Activated CD4-positive, alpha-beta memory T cell treated with anti-CD3 and anti-CD28 coated beads, Interleukin-2, amount 10 ng/mL, durations not matched to agents 7 days and 5 days (primary cell): ENCODE measurements at places on chromosomes 16 and 17.

DNA sequence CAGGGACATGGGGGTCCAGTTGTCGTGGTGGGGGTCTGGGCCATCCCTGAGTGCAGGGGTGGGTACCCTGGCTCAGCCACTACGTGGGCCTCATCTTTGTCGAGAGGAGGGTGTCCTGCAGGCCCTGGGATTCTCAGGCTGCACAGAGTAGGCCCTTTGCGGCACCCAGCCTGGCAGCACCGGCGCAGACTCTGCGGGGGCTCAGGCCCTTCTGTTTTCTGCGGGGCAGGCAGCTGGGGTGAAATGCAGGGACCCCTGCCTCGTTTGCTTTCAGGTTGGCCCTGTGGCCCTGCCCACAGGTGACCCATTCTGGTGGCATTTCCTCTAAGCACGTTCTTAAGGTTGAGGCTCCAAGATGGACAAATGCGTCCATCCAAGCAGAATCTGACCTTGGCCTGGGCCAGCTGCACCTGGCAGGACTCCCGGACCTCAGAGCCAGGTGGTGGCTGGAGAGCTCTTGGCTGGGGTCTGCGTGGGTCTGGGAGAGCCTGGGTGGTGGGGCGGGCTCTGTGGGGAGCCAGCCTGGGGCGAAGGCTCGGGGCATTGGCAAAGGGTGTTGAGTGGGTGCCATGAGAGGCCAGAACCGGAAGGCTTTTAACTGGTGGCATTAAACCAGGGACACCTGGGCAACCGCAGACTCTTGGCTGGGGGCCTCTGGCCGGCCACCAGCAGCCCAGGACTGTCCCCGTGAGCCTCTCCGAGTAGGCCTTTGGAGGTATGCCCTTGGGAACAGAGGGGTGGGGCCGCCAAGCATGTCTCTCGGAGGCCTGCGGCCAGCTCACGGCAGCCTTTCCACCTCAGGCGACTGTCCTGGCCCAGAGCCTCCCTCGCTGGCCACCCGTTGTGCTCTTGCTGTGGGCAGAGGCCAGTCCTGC lies 16.9 kb downstream of the PRSS27 start:
- H3K36me3 ChIP-seq: peaks cover 13% of the 10 kb centered on the region
- no peak overlapping the region for H3K27ac ChIP-seq
- no peaks in the 10 kb centered on the region for H3K27me3 ChIP-seq

GRCh38 chr17:29237476-29238132 lies 9.1 kb upstream of the CRYBA1 start:
- no peak overlapping the region for H3K27ac ChIP-seq
- peaks cover 2% of the 10 kb centered on the region for H3K27me3 ChIP-seq
- no peaks in the 10 kb centered on the region for H3K36me3 ChIP-seq
- no peak overlapping the region for H3K4me3 ChIP-seq
- peaks cover 17% of the 10 kb centered on the region for H3K4me1 ChIP-seq

DNA sequence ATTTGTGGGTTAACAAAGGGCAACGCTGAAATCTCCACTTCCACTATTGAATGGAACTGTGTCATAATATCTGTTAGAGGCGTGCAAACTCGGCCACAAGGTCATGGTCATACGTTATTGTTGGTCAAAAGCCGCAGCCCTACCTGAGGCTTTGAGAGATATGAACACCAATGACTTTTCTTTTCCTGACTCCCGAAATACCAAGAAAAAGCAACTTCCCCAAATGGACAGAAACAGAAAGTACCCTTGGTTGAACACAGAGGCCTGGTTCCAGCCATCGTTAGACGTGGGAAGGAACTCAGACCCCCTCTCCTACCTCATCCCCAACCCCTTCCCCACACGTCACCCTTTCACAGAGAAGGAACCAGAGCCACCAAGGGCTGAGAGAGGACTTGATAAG lies 1.4 kb upstream of the PIK3R5 start:
- DNase-seq: no peak
- H3K4me1 ChIP-seq: peaks cover 44% of the 10 kb centered on the region
- no peaks in the 10 kb centered on the region for H3K27me3 ChIP-seq
- H3K4me3 ChIP-seq: peak overlapping the region; percentile 100
- peaks cover 40% of the 10 kb centered on the region for H3K36me3 ChIP-seq

GRCh38 chr16:77805398-77805797 lies 17.0 kb downstream of the VAT1L start:
- peaks cover 2% of the 10 kb centered on the region for H3K27me3 ChIP-seq
- no peak overlapping the region for H3K4me3 ChIP-seq
- no peaks in the 10 kb centered on the region for H3K36me3 ChIP-seq
- H3K27ac ChIP-seq: no peak overlapping the region
- H3K4me1 ChIP-seq: no peaks in the 10 kb centered on the region

- no peak overlapping the region for H3K27ac ChIP-seq
- H3K27me3 ChIP-seq: no peaks in the 10 kb centered on the region
- H3K4me1 ChIP-seq: no peaks in the 10 kb centered on the region
- no peak for DNase-seq
- no peaks in the 10 kb centered on the region for H3K36me3 ChIP-seq
- no peak overlapping the region for H3K4me3 ChIP-seq
Measured at GRCh38 chr16:54602666-54603065, 316.1 kb upstream of the IRX3 start.

DNA sequence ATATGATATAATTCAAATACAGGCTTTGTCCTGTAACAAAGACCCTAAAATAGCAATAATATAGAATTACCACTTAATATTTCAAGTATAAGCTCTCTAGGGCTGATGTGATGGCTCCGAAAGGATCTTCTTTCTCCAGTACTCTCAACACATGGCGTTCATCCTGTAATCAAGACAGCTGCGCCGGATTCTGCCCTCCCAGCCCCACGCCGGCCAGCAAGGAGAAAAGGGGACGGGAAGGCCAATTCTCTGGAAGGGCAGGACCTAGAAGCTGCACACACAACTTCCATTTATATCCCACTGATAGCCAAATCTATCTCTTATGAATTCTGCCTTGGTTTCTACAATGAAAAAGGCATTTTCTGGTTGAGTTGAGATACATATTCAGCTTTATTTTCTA lies 32.0 kb downstream of the CCDC182 start:
- H3K4me3 ChIP-seq: no peak overlapping the region
- no peaks in the 10 kb centered on the region for H3K36me3 ChIP-seq
- DNase-seq: no peak
- no peak overlapping the region for H3K27ac ChIP-seq
- H3K27me3 ChIP-seq: peaks cover 43% of the 10 kb centered on the region

GRCh38 chr17:17757391-17757791 lies 76.1 kb downstream of the RAI1 start:
- H3K27ac ChIP-seq: no peak overlapping the region
- no peak overlapping the region for H3K4me3 ChIP-seq
- peak; percentile 28 for DNase-seq

DNA sequence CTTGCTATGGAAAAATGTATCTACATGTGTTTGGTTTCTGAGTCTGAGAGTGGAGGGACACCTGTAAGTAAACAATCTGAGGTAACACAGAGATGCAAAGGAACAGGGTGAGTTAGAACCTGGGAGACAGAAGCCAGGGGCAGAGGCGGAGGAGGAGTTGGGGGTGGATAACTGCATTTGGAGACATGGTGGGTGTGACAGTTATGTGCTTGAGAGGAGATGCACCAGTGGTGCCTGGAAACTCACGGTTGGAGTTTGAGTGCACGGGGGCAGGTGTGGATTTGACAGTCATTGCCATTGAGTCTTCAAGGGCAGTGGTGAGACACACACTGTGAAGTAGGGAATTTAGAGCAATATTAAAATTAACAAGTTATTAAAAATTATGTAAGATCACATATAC lies 6.5 kb downstream of the NUP93 start:
- no peaks in the 10 kb centered on the region for H3K27me3 ChIP-seq
- H3K27ac ChIP-seq: no peak overlapping the region
- no peak for DNase-seq
- H3K4me1 ChIP-seq: peaks cover 3% of the 10 kb centered on the region
- H3K4me3 ChIP-seq: no peak overlapping the region

- peaks cover 32% of the 10 kb centered on the region for H3K4me1 ChIP-seq
- H3K36me3 ChIP-seq: peaks cover 57% of the 10 kb centered on the region
- no peak overlapping the region for H3K27ac ChIP-seq
Measured at GRCh38 chr16:23650674-23651416, 9.6 kb downstream of the DCTN5 start.

DNA sequence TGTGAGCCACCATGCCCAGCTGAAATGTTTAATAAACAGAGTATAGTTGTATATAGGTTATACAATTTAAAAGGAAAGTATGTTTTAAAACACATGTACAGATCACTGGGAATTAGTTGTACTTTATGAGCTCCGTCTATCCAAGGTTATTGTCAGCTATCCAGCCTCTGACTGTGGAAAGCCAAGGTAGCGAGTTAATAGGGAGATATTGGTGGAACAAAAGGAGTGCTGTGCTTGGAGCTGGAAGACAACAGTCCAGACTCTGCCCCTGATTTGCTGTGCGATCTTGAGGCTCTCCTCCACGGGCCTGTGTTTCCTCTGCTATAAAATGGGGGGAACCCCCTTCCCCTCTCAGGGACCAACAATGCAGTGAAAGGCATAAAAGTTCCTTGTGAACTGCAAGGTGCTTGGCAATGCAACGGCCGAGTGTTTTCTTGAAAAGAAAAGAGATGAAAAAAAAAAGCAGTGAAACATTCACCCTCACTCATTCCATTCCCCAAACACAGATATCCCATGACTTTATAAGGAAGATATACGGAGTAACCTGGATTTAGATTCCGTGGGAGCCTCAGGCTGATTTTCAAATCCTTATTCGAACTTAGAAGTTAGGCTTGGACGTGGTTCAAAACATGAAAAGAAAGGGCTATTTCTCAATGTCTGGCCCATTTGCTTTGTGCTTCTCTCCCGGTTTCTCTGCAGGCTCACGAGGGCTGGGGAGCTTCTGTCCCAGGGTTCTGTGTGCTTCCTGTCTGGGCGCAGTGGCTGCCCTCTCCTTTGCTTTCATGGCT lies 34.1 kb downstream of the CUEDC1 start:
- DNase-seq: no peak
- H3K4me3 ChIP-seq: no peak overlapping the region
- no peak overlapping the region for H3K27ac ChIP-seq
- H3K36me3 ChIP-seq: peaks cover 2% of the 10 kb centered on the region
- peaks cover 16% of the 10 kb centered on the region for H3K27me3 ChIP-seq

GRCh38 chr16:52718046-52718445 lies 171.1 kb upstream of the TOX3 start:
- no peaks in the 10 kb centered on the region for H3K4me1 ChIP-seq
- H3K36me3 ChIP-seq: no peaks in the 10 kb centered on the region
- H3K4me3 ChIP-seq: no peak overlapping the region
- no peak overlapping the region for H3K27ac ChIP-seq
- no peaks in the 10 kb centered on the region for H3K27me3 ChIP-seq
- DNase-seq: no peak

DNA sequence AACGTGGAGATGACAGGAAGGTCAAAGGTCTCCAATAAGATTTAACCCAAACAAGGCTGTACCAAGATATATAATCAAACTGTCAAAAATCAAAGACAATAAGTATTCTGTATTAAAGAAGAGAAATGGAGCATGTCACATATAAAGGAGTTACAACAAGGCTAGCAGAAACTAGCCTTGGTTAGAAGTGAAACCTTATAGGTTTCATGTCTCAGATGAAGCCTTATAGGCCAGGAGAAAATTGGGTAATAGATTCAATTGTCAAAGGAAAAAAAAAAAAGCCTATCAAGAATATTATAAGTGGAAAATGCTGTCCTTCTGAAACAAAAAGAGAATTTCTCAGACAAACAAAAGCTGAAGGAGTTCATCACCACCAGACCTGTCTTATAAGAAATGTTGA lies 419.4 kb downstream of the CDH11 start:
- no peaks in the 10 kb centered on the region for H3K36me3 ChIP-seq
- H3K4me3 ChIP-seq: no peak overlapping the region
- DNase-seq: no peak
- no peaks in the 10 kb centered on the region for H3K27me3 ChIP-seq

DNA sequence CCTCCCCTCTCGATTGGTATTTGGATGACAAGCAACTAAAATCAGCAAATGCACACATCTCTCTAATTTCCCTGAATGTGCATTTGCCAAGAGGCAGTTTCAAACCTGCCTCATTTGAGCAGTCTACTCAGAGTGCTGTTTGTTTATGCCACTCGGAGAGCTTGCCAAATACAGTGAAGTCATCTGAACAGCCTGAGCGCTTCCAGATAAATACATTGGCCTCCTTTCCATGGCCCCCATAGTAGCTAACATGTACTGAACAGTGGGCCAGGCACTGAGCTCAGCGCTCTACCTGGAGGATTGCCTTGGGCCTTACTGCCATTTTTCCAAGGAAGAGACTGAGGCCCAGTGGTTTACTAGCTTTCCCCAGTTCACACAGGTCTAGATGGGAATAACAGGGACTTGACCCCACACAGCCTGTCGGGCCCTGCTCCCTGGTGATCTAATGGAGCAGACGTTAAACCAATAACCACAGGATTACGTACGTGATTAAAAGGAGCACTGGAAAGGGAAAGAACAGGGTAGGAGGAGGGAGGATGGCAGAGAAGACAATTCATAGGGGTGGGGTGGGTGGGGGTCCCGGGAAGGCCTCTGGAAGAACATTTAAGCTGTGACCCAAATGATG lies 18.7 kb upstream of the ANKRD40CL start:
- no peak overlapping the region for H3K27ac ChIP-seq
- no peak for DNase-seq
- H3K36me3 ChIP-seq: no peaks in the 10 kb centered on the region
- peaks cover 28% of the 10 kb centered on the region for H3K27me3 ChIP-seq

- DNase-seq: no peak
- H3K27ac ChIP-seq: no peak overlapping the region
- no peaks in the 10 kb centered on the region for H3K27me3 ChIP-seq
- H3K4me3 ChIP-seq: no peak overlapping the region
- peaks cover 36% of the 10 kb centered on the region for H3K36me3 ChIP-seq
Measured at GRCh38 chr17:37458805-37459204, 30.9 kb upstream of the DUSP14 start.

- H3K27ac ChIP-seq: no peak overlapping the region
- no peak overlapping the region for H3K4me3 ChIP-seq
- DNase-seq: no peak
- no peaks in the 10 kb centered on the region for H3K36me3 ChIP-seq
- no peaks in the 10 kb centered on the region for H3K27me3 ChIP-seq
Measured at GRCh38 chr17:9529033-9529700, 46.5 kb downstream of the STX8 start.

- H3K27ac ChIP-seq: peak overlapping the region; percentile 2
- peaks cover 59% of the 10 kb centered on the region for H3K4me1 ChIP-seq
- peaks cover 3% of the 10 kb centered on the region for H3K27me3 ChIP-seq
- DNase-seq: no peak
- no peaks in the 10 kb centered on the region for H3K36me3 ChIP-seq
- no peak overlapping the region for H3K4me3 ChIP-seq
Measured at GRCh38 chr17:40615068-40615840, 32.4 kb downstream of the SMARCE1 start.

DNA sequence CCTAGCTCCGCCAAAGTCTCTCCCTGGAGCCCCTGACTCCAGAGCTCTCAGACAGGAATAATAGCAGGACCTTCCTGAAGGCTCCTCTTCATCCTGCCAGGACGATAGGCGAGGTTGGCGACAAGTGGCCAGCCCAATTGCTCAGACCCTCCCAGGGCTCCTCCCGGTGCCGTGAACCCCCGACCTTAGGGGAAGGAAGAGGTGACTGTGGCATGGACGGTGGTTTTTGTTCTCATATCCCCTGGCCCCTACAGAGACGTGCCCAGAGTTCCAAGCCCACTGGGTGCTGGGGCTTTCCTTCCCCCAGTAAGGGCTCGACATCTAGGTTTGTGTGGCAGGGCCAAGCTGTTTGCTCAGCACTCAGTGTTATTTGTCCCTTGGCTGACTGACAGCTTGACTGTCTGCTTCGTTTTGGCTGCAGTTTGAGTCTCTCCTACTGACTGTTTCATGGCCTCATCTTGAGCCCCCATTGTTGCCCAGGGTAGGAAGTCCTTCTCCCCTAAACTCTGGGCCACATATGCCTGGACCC lies 4.6 kb upstream of the ADCY7 start:
- H3K36me3 ChIP-seq: peaks cover 28% of the 10 kb centered on the region
- DNase-seq: no peak
- peaks cover 49% of the 10 kb centered on the region for H3K4me1 ChIP-seq
- no peak overlapping the region for H3K4me3 ChIP-seq
- no peaks in the 10 kb centered on the region for H3K27me3 ChIP-seq
- no peak overlapping the region for H3K27ac ChIP-seq
